Astrocyte (in vitro differentiated cells and primary cell): ENCODE measurements at places on chromosomes 12 and 14. TPM values are rescaled to one million over a fixed set of nuclear protein-coding genes. Genes with fewer than 3 reads are reported as not detected.

GRCh38 chr14:87181288-87181687 is 811.7 kb downstream of the GALC start:
- DNase-seq, result no peak

The GSC gene
- not detected in 2 replicates for total RNA-seq

The ZBTB1 gene
- total RNA-seq, result 43.0 and 45.2 TPM in 2 replicates

The SLC25A47 gene
- not detected in 2 replicates for total RNA-seq

DNA sequence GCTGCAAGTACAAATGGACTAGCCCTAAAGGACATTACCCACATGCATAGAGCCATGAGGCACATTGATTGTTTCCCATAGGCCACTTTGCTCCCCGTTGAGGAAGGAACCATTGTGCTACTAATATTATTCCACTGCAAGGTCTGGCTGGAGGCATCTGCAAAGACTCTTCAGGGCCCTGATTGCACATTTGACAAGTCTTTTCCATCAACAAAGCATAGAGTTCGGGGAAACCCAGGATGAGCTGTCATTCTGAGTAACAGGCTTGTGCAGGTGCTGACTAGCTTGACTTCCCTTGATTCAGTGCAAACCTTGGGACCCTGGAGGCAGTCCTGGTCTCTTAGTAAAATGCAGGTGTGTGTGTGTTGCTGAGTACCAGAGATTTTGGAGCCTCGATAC is 73.8 kb downstream of the SUSD6 start:
- peak; percentile 51 for DNase-seq
